ENCODE measurements at places on chromosomes 1 and 21. TPM values are rescaled to one million over a fixed set of nuclear protein-coding genes. Genes with fewer than 3 reads are reported as not detected.

- no peak for DNase-seq
Observed at GRCh38 chr21:17622018-17622417, 9.3 kb upstream of the BTG3 start.

- DNase-seq: peak; percentile 71
Observed at GRCh38 chr1:204493984-204494280, 673 bp downstream of the PIK3C2B start.

The CAPN8 gene
- not detected for total RNA-seq

DNA sequence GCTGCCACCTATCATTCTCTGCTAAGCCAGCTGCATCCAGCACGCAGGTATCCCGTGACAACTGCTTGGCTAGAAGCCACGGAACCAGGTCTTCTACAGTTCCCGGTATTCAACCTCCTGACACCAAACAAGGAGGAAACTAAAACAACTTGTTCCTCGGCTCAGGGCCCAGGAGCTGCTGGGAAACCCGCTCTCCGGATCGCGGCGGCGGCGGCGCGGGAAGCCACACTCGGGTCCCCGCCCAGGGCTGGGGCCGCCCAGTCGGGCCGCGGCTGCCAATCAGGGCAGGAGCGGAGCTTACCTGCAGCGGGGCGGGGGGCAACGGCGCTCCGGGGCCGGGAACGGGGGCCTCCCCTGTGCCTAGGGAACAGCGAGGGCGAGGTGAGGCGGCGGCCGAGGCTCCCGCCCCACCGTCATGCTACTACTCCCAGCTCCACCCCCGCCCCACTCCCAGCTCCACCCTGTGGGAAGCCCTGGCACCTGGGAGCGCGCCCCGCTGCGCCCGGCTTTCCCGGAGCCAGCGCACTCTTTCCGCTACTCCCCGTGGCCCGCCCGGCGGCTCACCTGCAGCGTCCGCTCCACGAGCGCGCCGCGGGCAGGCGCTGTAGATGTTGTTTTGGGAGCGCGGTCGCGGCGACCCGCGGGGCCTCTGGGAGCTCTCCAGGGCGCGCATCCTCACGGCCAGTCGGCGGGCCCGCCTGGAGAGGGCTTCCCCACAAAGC is 12.1 kb downstream of the IL24 start:
- peak; percentile 77 for DNase-seq

GRCh38 chr1:62682531-62682930 is 5.7 kb downstream of the DOCK7 start:
- no peak for DNase-seq

- DNase-seq: no peak
Observed at GRCh38 chr21:36694031-36694515, 4.8 kb upstream of the SIM2 start.

DNA sequence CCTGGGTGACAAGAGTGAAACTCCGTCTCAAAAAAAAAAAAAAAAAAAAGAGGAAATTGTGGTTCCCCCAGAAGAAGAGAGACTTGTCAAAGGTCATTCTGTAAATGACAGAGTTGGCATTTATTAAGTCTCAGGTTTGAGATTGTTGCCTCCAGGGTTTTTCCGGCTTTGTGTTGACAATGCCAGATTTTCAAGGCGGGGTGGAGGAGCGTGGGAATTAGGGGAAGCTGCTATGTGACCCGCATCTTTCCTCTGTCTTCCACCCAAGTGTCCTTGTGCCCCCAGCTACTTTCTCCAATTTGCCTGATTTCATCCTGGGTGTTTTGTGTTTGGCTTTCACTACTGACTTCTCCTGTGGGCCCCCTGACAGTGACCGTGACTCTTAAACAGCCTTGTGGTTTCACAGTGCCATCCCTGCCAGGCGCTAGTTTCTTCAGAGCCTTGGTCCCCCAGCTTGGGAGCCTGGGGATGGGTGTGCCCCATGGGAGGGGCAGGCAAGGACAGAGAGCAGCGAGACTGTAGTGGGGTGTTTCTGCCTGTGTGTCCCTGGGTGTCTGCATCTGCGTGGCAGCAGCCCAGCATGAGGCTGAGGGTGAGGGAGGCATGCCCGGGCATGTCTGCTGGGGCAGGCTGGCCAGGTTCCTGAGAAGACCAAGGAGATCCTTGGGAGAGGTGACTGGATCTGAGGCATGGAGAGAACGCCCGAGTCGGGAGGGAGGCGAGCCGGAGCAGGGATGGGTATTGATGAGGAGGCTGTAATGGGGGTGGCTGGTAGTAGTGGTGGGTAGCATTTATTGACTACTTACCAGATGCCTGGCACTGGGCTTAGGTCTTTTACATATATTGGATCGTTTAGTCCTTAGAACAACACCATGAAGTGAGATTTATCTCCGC is 46.3 kb downstream of the IER5 start:
- DNase-seq: no peak

GRCh38 chr1:226490426-226490809 is 58.1 kb upstream of the STUM start:
- DNase-seq: no peak

The LAMC1 gene
- 0.60 TPM for total RNA-seq

The AIRE gene
- total RNA-seq: not detected

DNA sequence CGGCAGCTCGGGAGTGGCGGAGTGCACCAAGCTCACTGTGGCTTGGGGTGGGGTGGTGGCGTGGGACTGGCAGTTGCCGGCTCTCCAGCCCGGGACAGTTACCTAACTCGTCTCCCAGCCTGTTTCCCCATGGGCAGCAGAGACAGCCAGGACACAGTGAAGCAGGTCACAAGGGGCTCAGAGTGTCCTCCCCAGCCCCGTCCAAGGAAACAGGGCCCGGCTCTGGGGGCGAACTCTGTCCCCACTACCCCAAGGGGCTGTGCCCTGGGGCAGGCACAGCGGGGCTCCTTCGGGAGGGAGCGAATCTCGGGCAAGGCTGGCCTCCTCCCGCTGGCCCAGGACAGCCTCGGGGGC is 759 bp downstream of the GPR157 start:
- no peak for DNase-seq

DNA sequence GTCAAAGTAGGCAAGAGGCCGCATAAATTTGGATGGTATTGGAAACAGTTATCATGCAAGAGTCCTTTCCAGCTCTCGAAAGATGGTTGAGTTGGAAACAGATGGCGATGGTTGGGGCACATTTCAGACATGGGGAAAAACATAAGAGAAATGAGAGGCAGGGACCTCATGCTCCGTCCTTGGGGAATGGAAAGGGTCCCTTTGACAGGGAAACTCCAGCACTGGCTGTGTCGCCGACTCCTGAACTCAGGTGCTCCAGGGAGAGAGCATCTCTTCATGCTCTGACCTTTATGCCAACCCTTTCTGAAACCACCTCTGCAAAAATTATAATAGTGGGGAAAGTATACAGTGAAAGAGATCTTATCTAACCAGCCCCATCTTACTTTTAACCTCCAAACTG is 36.8 kb upstream of the COL6A2 start:
- no peak for DNase-seq
